ENCODE measurements at places on chromosomes 5 and 9.

GRCh38 chr5:165914456-165914855 lies 2377.0 kb upstream of the WWC1 start:
- no peak for DNase-seq

GRCh38 chr9:18726546-18726945 lies 252.6 kb downstream of the ADAMTSL1 start:
- peak; percentile 41 for DNase-seq

GRCh38 chr5:86155796-86156195 lies 461.9 kb upstream of the COX7C start:
- no peak for DNase-seq

GRCh38 chr5:33772380-33772897 lies 119.4 kb downstream of the ADAMTS12 start:
- DNase-seq: peak; percentile 89

DNA sequence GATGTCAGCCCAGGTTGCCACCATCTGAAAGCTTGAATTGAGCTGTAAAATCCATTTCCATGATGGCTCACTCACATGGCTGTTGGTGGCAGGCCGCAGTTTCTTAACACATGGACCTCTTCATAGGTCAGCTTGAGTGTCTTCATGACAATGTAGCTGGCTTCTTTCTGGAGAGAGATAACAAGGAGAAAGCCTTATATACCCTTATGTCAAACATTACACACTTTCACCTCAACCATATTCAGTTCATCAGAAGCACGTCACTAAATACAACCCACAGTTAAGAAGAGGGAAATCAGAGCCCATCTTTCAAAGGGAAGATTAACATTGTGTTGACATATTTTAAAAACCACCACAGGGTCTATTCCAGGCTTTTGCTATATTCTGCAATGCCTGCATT lies 604.4 kb downstream of the PRELID2 start:
- DNase-seq: no peak
